Smooth muscle cell of the coronary artery (primary cell): ENCODE measurements at places on chromosomes 12 and 14. TPM values are rescaled to one million over a fixed set of nuclear protein-coding genes. Genes with fewer than 3 reads are reported as not detected.

The SLC5A8 gene
- not detected in 2 replicates for total RNA-seq

The NPFF gene
- total RNA-seq, result not detected in 2 replicates

The TAS2R8 gene
- not detected in 2 replicates for total RNA-seq

The NUAK1 gene
- 11.0 and 75.3 TPM in 2 replicates for total RNA-seq
